ENCODE measurements at places on chromosomes 11 and 22.

GRCh38 chr11:2976294-2977063 lies 15.7 kb downstream of the NAP1L4 start:
- DNase-seq: no peak

DNA sequence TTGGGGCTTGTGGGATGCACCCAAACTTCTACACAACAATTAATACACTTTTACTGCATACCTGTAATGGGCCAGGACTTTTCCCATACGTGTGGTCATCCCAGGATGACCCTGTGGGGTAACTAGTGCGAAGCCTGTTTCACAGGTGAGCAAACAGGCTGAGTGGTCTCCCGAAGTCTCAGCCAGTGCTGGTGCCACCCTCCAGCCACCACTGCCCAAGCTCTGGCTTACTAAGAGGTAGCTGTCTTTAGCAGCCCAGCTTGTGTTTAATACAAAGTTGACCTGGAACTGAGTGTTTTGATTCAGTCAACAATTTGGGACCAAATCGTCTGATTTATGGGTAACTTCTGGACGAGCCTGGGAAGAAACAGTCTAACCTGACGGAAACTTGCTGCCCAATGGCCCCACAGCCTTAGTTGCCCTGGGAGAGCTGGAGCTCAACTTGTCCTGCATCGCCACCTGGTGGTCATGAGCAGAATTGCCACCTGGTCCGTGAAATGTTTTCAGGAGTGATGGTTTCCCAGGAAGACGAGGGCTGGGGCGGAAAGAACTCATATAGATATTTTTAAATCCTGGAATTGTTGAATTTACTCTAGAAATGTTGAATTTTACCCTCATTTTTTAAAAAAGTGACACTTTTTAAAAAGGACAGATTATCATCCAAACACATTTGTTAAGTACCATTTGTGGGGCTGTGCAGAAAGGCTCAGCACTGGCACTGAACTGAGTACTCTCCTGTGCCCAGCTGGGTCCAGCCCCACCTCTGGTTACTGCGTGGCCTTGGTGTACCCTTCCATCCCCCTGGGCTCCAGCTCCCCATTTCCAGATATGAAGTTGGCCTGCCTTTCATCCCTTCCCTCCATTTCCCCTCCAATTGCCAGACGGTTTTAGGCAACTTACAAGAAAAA lies 95.5 kb upstream of the PARVA start:
- DNase-seq: peak; percentile 94

- no peak for DNase-seq
These were observed 30.9 kb downstream of the PHF21A start for GRCh38 chr11:46090375-46090774.

DNA sequence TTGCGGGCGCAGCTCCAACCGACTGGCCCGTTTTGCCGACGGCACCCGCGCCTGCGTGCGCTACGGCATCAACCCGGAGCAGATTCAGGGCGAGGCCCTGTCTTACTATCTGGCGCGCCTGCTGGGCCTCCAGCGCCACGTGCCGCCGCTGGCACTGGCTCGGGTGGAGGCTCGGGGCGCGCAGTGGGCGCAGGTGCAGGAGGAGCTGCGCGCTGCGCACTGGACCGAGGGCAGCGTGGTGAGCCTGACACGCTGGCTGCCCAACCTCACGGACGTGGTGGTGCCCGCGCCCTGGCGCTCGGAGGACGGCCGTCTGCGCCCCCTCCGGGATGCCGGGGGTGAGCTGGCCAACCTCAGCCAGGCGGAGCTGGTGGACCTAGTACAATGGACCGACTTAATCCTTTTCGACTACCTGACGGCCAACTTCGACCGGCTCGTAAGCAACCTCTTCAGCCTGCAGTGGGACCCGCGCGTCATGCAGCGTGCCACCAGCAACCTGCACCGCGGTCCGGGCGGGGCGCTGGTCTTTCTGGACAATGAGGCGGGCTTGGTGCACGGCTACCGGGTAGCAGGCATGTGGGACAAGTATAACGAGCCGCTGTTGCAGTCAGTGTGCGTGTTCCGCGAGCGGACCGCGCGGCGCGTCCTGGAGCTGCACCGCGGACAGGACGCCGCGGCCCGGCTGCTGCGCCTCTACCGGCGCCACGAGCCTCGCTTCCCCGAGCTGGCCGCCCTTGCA lies 1.0 kb downstream of the FJX1 start:
- peak; percentile 48 for DNase-seq

DNA sequence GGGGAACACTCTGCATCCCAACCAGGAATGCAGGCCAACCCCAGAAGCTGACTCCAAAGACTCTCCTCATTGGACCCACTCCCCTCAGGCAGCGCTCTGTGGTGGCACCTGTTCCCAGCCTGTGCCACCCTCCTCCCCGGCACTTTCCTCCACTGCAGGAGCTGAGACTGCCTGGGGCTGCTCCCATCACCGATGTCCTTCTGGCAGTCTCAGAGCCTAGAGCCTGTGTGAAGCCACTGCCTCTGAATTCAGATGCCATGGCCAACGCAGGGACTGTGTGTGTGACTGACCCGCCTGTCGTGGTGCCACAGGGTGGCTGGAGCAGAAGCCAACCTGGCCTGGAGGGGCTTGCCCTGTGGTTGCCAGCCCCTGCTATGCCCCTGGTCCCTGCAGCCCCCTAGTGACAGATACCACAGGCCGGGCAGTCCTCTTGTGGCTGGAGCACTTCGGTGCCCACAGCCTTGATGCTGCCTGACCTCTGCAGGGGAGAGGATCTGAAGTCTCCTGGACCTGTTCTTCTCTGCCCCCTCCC lies 43.2 kb downstream of the TBX1 start:
- DNase-seq: peak; percentile 63

DNA sequence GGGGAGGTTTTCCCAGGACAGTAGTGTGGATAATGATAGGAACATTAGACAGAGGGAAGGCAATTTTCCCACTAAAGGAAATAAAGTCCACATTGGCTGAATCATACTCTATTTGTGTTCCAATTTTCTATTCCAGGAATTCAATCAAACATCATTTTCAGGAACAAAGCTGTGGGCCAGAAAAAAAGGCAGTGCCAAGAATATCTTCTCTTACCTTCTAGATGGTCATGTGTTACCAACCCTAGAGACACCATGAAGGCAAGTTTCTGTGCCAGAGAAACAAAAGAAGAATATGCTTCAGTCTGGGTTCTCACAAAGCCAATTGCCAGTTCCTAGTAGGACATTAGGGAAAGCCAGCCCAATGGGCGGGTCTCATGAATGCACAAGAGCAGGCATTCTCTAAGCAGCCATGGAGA lies 27.5 kb downstream of the LARGE2 start:
- DNase-seq: no peak

Data from aorta (tissue), 5 donors.